Mammary microvascular endothelial cell (primary cell): ENCODE measurements at places on chromosomes 2 and 18. TPM values are rescaled to one million over a fixed set of nuclear protein-coding genes. Genes with fewer than 3 reads are reported as not detected.

QPCT gene
- total RNA-seq: 15.7 and 16.0 TPM in 2 replicates

RAB6D gene
- under 0.01 and 0.05 TPM in 2 replicates for total RNA-seq

SLC11A1 gene
- under 0.01 and 0.05 TPM in 2 replicates for total RNA-seq

NIFK gene
- 54.8 and 63.8 TPM in 2 replicates for total RNA-seq

INHA gene
- total RNA-seq: not detected in 2 replicates

CD226 gene
- total RNA-seq: 0.13 and 1.0 TPM in 2 replicates

CNDP1 gene
- total RNA-seq: not detected in 2 replicates

XIRP2 gene
- 0.20 and 0.27 TPM in 2 replicates for total RNA-seq

OXER1 gene
- not detected in 2 replicates for total RNA-seq

COPS8 gene
- 184 and 209 TPM in 2 replicates for total RNA-seq

ACVR1C gene
- not detected in 2 replicates for total RNA-seq

OBSL1 gene
- total RNA-seq: 2.2 and 2.8 TPM in 2 replicates

KHK gene
- total RNA-seq: 2.0 TPM in 2 replicates

CDCA7 gene
- 21.0 and 22.5 TPM in 2 replicates for total RNA-seq

HOXD4 gene
- 2.9 and 3.8 TPM in 2 replicates for total RNA-seq

LMAN1 gene
- total RNA-seq: 101 and 109 TPM in 2 replicates

TSN gene
- total RNA-seq: 50.8 and 51.2 TPM in 2 replicates

SLC38A11 gene
- not detected in 2 replicates for total RNA-seq

HOXD3 gene
- 4.6 and 4.9 TPM in 2 replicates for total RNA-seq

THADA gene
- 16.2 and 18.2 TPM in 2 replicates for total RNA-seq
